Upper lobe of right lung (tissue), 1 donor: ENCODE measurements at places on chromosomes 6 and 20. TPM values are rescaled to one million over a fixed set of nuclear protein-coding genes. Genes with fewer than 3 reads are reported as not detected.

PTK7 gene
- total RNA-seq: 97.1 TPM

DNA sequence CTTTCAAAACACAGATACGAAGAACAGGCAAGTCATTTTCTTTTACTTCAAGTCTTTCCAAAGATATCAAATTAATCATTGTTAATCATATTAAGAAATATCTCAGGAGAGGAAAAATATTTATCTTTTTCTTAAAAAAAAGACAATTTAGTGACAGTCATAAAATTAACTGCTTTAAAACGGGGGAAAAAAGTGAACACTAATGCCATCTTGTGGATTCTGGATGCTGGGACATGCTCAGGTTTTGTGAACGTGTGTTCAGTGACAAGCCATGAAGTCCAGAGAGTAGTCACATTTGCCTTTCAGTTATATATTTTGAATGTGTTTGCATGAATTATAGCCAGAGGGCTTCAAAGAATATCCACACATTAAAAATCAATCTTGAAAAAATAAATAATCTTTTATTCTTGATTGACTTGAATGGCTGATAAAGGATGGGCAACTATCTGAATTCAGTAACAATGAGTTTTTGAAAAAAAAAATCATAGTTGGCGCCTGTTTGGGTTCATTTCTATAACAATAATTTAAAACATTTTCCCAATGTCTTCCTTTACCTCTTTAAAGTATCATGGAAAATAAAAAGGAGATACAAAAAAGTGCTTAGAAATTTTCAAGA lies 74.7 kb upstream of the NOX3 start:
- H3K27me3 ChIP-seq: no peaks in the 10 kb centered on the region
- H3K4me3 ChIP-seq: no peak overlapping the region
- H3K4me1 ChIP-seq: no peaks in the 10 kb centered on the region
- H3K27ac ChIP-seq: no peak overlapping the region

ATXN1 gene
- 71.2 TPM for total RNA-seq

GRCh38 chr6:119590066-119590465 lies 240.5 kb upstream of the MAN1A1 start:
- H3K4me3 ChIP-seq: no peak overlapping the region
- no peak for DNase-seq

GRCh38 chr20:61727761-61728160 lies 337.9 kb downstream of the TAF4 start:
- H3K4me1 ChIP-seq: no peaks in the 10 kb centered on the region
- H3K4me3 ChIP-seq: no peak overlapping the region
- DNase-seq: no peak
- no peaks in the 10 kb centered on the region for H3K36me3 ChIP-seq
- H3K27ac ChIP-seq: no peak overlapping the region

DLK2 gene
- 0.23 TPM for total RNA-seq

PDE7B gene
- 4.2 TPM for total RNA-seq

GRCh38 chr6:117414770-117415169 lies 11.0 kb downstream of the ROS1 start:
- H3K4me3 ChIP-seq: no peak overlapping the region
- H3K36me3 ChIP-seq: no peaks in the 10 kb centered on the region
- no peak for DNase-seq
- no peaks in the 10 kb centered on the region for H3K4me1 ChIP-seq

B4GALT5 gene
- 46.1 TPM for total RNA-seq

ENPP4 gene
- total RNA-seq: 27.8 TPM

- H3K4me1 ChIP-seq: peaks cover 8% of the 10 kb centered on the region
- peak overlapping the region; percentile 28 for H3K4me3 ChIP-seq
- no peaks in the 10 kb centered on the region for H3K36me3 ChIP-seq
- DNase-seq: peak; percentile 94
- H3K27ac ChIP-seq: no peak overlapping the region
These were observed 12.6 kb downstream of the HSPA12B start for GRCh38 chr20:3744806-3745685.

DNA sequence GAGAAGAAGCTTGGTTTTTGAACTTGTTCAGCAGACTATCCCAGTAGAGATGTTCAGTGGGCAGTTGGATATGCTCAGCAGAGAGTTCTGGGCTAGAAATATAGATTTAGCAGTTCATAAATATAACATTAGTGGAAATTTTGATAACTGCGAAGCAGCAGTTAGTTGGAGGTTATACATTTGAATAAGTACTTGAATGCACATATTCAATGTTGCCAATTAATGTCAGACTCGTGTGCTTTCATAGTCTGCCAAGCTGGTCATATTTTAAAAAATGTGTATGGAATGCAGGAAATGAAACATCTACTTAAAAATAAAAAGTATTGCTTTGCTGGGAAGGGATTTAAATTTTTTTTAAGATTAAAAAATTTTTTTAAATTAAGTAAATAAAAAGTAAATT lies 92.5 kb upstream of the E2F3 start:
- H3K4me3 ChIP-seq: no peak overlapping the region
- DNase-seq: no peak
- no peaks in the 10 kb centered on the region for H3K27me3 ChIP-seq

GRCh38 chr20:21089391-21089790 lies 16.8 kb downstream of the LINC00237 start:
- H3K27ac ChIP-seq: no peak overlapping the region
- H3K27me3 ChIP-seq: peaks cover 49% of the 10 kb centered on the region
- no peak for DNase-seq
- no peaks in the 10 kb centered on the region for H3K36me3 ChIP-seq

POLR3F gene
- 7.2 TPM for total RNA-seq

HTR1B gene
- 0.84 TPM for total RNA-seq

DNA sequence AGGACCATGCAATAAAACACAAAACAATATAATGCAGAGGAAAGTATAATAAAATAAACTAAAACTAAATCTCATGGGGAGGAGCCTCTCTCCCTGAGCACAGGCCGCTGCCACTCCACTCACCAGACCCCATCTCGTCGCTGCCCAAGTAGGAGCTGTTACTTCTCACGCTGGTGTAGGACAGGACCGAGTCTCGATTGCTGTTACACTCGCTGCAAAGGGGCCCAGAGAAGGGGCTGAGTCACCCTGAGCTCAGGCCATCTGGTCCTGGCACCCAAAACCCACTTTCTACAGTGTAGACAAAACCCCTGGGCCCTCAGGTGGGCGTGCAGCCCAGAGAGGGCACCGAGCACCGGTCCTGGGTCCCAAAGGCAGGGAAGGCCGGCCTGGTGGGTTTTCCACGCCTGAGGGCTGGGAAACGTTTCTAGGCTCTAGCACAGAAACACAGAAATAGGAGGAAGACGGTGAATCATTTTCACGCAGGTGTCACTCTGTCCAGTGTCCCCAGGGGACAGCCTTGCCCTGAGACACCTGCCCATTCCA lies 183.4 kb downstream of the PREX1 start:
- H3K36me3 ChIP-seq: peaks cover 72% of the 10 kb centered on the region
- no peak for DNase-seq
- no peaks in the 10 kb centered on the region for H3K4me1 ChIP-seq

GRCh38 chr20:58877976-58878360 lies 25.5 kb downstream of the GNAS start:
- H3K4me1 ChIP-seq: no peaks in the 10 kb centered on the region
- no peak for DNase-seq
- H3K27ac ChIP-seq: no peak overlapping the region
- no peaks in the 10 kb centered on the region for H3K36me3 ChIP-seq
- H3K4me3 ChIP-seq: no peak overlapping the region
- no peaks in the 10 kb centered on the region for H3K27me3 ChIP-seq

DNA sequence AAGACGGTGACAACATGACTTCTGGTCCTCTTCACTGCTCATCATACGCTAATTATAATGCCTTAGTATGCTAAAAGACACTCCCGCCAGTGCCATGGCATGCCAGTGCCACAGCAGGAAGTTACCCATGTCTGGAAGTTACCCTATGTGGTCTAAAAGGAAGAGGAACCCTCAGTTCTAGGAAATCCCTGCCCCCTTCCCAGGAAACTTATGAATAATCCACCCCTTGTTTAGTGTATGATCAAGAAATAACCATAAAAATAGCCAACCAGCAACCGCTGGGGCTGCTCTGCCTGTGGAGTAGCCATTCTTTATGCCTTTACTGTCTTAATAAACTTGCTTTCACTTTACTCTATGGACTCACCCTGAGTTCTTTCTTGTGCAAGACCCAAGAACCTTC lies 15.8 kb upstream of the SERPINB9 start:
- DNase-seq: peak; percentile 46
- H3K27me3 ChIP-seq: no peaks in the 10 kb centered on the region
- H3K36me3 ChIP-seq: no peaks in the 10 kb centered on the region

RALGAPB gene
- total RNA-seq: 35.4 TPM

DNA sequence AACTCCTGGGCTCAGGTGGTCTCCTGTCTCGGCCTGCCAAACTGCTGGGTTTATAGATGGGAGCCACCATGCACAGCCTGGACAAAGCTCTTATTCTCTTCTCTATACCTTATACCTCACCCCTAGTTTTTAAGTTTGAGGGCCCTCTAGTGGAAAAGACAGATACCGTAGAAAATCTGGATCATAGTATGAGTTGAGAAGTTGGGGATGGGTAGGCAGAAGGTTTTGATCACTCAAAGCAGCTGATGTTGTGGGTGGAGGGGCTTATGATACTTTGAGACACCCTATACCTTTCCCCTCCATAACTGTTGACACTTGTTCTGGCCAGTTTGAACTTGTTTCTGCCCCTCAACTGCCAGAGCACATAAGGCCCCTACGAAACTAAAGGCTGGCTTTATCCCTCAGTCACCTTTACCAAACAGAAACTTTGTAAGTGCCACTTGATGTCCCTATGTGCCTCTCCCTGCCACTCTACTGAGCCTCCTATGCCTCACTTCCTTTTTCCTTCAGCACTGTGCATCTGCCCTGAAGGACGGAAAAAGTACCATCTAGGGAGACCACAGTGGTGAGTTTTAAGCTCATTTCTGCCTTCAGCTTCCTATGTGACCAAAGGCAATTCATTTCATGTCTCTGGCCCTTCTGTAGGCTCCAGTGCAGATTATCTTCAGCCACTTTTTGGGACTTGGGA lies 28.6 kb downstream of the RALY start:
- no peak for DNase-seq
- no peak overlapping the region for H3K27ac ChIP-seq

DNA sequence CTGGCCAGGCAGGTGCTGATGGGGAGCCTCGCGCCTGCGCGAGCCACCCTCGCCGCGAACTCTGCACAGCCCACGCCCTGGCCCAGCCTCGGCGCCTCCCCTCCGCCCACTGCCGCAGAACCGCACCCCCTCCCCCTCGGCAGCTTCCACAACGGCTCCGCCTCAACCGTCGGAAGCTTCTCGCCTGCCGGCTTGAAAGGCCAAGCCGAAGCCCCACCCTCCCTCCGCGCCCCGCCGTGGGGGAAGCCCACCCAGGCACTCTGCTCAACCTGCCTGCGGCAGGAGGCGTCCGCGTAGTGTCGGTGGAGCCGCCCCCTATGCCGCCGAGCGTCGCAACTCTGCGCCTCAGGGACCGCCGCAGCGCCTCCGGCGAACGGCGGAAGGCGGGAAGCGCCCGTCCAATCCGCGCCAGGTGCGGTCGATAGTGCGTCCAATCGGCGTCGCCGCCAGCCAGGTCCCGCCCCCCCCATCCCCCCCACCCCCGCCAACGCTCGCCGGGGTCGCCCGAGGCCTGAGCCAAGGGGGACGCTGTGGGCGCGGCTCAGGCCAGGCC lies at the start of gene SYCP2:
SYCP2 (minus strand) TSS at position 342 of the 553 bp plus-strand sequence. CDS start 11,224 bp downstream, outside the sequence.
- no peaks in the 10 kb centered on the region for H3K27me3 ChIP-seq
- peak within 1 kb of the TSS; percentile 71 for H3K4me3 ChIP-seq
- peak within 1 kb of the TSS; percentile 7 for H3K27ac ChIP-seq
- H3K36me3 ChIP-seq: no peaks in the 10 kb centered on the region

SPATA25 gene
- 1.3 TPM for total RNA-seq

DNA sequence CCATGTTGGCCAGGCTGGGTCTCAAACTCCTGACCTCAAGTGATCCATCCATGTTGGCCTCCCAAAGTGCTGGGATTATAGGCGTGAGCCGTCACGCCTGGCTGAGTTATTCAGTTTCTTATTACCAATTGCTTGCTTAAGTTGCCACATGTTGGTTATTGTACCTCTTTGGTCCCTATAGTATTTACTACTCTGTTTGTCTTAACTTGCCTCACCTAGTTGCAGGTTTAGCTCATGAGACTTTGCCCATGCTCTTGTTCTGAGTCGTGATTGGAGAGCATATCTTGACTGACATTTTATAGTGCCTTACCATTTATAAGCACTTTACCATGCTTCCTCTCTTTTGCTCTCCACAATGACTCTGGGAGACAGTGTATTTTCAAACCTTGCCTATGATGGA lies 134.2 kb upstream of the HDGFL1 start:
- H3K27me3 ChIP-seq: no peaks in the 10 kb centered on the region
- H3K27ac ChIP-seq: no peak overlapping the region
- no peaks in the 10 kb centered on the region for H3K4me1 ChIP-seq
